ENCODE measurements at places on chromosomes 12 and 14.

DNA sequence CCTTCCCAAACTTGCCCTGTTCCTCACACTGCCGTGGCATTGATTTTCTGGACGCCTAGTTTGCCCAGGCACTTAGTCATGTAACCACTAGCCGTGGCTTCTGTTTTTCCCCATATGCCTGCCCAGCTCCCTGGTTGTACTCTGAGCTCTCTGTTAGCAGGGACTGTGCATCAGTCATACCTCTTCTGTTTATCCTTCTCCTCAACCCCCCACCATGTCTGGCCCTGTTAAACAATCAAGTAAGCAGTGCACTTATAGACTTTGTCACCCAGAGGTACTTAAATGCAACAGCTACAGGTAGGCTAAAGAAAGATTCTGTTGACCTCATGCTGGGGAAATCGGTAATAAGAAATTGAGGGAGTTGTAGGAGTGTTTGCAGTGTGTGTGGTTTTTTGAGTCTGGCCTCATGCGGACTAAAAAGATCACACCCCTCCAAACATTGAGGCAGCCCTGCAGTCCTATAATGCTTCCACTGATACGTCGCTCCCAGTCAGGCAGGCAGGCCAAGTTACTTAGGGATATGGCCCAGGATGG, 17.0 kb downstream of the UBE3B start:
- H3K4me1 ChIP-seq = no peaks in the 10 kb centered on the region
- no peak for ATAC-seq
- H3K27ac ChIP-seq = no peak overlapping the region
- no peak overlapping the region for H3K4me3 ChIP-seq
- no peaks in the 10 kb centered on the region for H3K27me3 ChIP-seq
- H3K36me3 ChIP-seq = no peaks in the 10 kb centered on the region

GRCh38 chr14:50047274-50047676, 69.1 kb downstream of the VCPKMT start:
- no peaks in the 10 kb centered on the region for H3K27me3 ChIP-seq
- peaks cover 11% of the 10 kb centered on the region for H3K4me1 ChIP-seq
- ATAC-seq = no peak
- no peaks in the 10 kb centered on the region for H3K36me3 ChIP-seq

- H3K4me3 ChIP-seq = no peak overlapping the region
- ATAC-seq = no peak
Observed at GRCh38 chr14:55054098-55054497, 2.7 kb downstream of the MAPK1IP1L start.

DNA sequence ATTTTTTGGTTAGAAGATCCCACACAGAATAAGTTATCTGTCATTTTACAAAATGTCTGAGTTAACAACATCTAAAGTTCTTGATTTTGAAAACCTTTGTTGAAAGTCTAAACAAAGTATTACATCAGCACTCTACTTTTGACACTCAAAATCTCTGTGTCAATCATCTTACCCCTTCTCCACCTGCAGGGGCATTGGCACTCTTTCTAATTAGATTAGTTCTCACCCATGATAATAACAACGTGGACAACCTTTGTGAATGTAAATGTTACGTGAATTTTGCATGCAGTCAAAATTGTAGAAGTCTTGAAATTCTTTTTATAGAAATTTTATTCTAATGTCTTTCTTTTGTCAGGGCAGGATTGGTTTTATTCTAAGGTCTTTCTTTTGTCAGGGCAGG, 33.5 kb upstream of the PPFIA2 start:
- no peak overlapping the region for H3K4me3 ChIP-seq
- no peaks in the 10 kb centered on the region for H3K4me1 ChIP-seq
- no peak for ATAC-seq
- no peaks in the 10 kb centered on the region for H3K36me3 ChIP-seq

- ATAC-seq = no peak
- peaks cover 92% of the 10 kb centered on the region for H3K36me3 ChIP-seq
- no peaks in the 10 kb centered on the region for H3K27me3 ChIP-seq
- H3K4me1 ChIP-seq = no peaks in the 10 kb centered on the region
Observed at GRCh38 chr12:101727098-101727497, 12.2 kb downstream of the SYCP3 start.
